Chondrocyte (in vitro differentiated cells): ENCODE measurements at places on chromosomes 1 and 21. TPM values are rescaled to one million over a fixed set of nuclear protein-coding genes. Genes with fewer than 3 reads are reported as not detected.
A peak's percentile ranks its signal among the peaks of the same experiment; 100 is the strongest.

DNA sequence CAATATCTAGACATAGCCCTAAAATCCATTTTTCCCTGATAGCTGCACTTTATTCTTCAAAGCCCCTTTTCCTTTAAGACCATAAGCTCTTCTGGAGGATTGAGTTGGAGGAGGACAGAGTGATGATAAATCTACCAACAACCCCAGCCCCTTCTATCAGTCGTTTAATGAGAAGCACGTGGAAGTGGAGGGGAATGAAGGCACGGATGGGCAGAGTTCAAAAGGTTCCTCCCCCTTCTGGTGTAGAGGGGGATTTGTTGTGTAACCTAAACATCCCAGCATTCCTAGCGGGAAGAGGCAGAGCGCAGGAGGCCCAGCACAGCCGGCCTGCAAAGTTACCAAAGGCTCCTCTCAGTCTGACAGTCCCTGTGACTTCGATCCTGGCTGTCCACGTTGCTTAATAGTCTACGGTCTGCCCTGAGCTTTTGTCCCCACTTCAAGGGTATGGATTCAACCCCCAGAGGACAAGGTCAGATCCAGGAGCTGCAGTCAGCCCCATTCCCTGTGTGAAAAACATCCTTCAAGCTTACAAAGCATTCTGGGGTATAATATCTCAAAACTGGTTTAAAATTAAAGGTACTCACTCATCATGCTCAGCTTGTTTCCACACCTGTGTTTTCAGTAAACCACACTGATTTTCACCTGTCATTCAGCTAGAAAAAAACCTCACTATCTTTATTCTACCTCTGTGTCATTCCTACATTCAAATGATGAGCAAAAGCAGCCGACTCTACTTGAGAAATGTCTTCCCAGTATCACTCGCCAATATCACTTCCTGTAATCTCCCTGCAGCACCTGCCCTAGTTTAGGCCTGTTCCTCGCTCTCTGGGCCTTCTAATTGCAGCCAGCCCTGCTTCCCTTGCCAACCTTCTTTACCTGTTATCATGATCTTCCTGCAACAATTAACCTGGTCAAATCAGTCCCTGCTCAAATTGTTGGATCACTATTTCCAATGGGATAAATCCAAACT lies 117.9 kb downstream of the PLPP3 start:
- no peak for DNase-seq

DNA sequence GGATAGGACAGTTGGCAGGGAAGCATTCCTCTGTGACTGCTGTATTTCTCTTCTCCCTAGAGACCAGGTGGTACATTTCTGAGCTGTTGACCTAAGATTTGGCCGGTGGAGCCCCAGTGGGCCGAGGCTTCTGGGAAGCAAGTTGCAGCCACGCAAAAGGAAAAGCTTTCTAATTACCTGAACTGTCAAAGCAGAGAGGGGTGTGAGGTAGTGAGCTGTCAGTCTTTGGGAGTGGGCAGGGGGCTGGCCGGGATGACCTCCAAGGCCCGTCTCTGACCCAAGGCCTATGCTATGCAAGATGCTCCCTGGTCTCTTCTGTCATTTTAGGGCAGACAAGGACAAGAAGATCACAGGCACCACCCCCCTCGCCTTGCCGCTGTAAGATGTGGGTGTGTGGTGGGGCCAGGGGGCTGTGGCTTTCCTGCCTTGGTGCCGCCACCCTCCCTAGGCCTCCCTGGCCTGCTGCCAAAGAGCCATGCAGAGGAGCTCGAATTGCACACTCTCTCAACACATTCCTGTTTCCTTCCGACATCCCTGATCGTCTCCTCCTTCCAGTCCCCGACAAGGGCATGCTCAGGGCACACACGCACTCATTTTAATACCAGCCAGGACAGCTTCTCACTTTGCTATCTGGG lies 7.7 kb downstream of the PADI1 start:
- peak; percentile 96 for DNase-seq

- DNase-seq: no peak
Measured at GRCh38 chr1:159184201-159184600, 12.8 kb downstream of the CADM3 start.

DNA sequence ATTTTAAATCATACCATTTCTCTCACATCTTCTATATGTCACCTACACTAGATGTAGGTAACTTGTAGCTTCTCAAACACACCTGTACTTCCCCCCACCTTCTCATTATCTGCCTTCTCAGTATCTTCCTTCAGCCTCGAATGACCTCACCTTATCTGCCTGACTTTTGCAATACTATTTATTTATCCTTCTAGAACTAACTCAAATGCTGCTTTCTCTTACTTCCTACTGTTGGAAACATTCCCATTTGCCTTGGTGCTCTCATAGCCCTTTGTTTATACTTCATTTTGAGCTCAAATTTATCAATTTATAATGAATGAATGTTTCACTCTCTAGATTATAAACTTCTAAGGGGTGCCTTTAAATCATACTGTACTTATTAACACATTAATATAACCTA lies 50.4 kb upstream of the KIAA1614 start:
- no peak for DNase-seq

GRCh38 chr1:41726899-41727748 lies 191.6 kb downstream of the HIVEP3 start:
- DNase-seq: no peak

DNA sequence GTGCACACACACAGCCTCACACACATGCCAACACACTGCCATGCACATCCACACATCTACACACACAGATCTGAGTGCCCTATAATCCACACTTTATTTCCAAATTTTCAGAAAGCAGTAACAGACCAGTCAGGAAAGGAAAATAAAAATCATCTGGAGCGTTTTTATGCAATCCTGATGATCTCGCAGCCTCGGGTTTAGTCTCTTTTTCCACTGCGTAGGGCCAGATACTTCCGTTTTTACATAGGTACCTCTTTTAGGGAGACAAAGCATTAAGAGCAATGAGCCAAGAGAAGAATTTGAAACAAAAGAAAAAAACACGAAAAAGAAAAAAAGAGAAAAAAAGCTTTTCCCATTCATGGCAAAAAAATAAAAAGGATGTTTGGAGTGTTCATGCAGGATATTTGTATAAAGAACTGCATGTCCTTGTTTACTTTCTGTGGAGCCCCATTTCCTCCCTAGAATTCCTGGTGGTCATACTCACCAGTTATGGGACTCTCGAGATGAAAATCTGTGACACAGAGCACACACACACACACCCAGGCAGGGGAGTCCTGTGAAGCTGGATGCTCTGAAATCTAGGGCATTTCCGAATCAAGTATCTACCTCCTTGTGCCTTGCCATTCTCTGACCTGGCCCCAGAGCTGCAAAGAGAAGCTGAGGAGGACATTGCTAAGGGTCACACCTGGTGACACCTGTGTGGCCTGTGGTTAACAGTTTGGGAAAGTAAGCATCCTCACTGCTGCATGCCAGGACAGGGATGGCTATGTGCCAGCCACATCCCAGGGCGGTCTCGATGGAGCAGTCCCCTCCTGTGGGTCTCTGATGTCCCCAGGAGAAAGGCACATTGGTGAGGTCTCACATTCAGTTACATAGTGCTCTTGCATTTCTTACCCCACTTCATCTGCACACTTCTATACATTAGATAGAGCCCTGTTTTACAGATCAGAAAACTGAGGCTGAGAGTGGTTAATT lies 83.6 kb downstream of the RUNX1 start:
- DNase-seq: no peak

DNA sequence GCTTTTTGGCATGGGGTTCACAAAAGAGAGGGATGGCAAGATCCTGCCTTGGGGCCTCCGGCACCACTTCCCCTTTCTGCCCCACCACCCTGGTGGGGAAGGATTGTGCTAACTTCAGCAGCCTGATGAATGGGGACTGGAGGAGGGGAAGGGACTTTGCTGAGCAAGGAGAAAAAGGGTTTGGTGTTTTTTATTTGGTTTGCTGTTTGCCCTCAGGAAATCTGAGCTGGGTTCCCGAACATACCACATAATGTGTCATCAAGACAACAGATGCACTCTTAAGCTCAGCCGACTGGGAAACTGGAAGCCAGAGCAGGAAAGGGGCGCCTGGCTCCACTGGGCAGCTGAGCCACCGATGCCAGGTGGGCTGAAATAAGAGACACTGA lies 19.8 kb downstream of the OLFML2B start:
- no peak for DNase-seq

GRCh38 chr21:38929142-38929541 lies 123.4 kb downstream of the ETS2 start:
- no peak for DNase-seq

DNA sequence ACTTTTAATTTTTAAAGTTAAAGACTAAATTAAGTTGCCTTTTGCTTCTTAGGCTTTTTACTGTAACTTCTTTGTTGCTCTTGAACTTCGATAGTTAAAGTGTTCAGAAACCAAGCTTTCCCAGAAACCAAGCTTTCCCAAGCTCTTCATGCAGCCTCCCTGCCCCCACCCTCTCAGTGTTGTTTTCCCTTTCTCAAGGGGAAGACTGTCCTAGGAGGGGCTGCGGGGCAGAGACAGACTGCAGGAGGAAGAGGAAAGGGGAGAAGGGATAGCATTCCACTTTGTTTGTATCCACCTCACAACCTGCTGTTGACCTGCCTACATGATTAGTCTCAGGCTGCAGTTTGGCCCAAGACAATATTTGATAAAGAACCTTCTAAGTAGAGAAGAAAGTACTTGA lies 39.0 kb upstream of the DIPK1A start:
- no peak for DNase-seq

DNA sequence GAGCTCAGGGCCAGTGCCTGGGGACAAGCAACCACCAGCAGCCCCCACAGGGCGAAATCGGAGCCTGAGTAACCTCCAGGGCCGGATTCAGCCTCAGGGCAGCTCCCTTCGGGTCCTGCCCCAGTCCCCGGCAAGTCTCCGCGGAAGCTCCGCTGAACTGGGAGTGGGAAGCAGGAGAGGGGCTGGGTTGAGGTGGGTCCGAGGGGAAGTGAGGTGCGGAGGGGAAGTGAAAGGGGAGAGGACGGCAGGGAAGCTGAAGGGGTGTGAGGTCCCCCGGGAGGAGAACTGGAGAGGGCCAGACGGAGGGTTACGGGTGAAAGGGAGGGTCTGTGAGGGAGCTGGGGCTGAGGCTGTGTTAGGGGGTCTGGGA lies 560 bp downstream of the PADI2 start:
- DNase-seq: no peak

- DNase-seq: no peak
Measured at GRCh38 chr1:89734442-89734841, 86.4 kb upstream of the LRRC8D start.

GRCh38 chr1:242788771-242789170 lies 264.3 kb upstream of the PLD5 start:
- DNase-seq: no peak

DNA sequence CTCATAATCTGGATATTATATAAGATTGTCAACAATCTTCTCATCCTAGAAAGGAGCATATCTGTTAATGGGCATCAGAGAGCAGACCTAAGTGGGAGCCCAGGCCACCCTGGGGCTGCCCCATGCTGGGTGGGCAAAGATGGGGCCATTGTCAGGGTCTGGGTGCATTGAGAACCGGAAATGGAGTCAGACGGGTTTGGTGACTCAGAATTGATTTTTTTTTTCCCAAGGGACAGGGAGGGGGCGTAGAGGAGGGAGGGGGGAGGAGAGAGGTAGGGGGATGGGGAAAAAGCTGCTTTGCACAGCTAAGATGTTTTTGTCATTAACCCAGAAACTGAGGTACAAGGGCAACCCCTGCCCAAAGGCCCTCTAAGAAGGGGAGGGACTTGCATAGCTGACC lies 1.3 kb downstream of the ATXN7L2 start:
- DNase-seq: no peak

DNA sequence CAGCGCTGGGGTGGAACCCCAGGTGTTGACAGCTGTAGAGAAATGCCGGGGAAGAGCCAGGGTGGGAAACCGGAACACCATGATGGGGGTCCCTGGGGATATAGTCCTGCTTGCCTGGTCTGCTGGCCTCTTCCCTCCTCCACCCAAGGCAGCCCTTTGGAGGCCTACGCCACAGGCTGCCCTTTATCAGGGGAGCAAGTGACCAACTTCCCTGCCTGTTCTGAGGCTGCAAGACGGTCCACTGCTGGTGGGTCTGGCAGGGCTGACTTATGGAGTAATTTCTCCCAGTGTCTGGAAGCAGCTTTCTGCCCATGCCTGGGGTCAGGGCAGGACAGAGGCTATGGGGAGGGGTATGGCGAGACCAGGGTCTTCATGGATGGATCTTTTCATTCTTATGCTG lies 50.8 kb upstream of the EDN2 start:
- DNase-seq: peak; percentile 52

DNA sequence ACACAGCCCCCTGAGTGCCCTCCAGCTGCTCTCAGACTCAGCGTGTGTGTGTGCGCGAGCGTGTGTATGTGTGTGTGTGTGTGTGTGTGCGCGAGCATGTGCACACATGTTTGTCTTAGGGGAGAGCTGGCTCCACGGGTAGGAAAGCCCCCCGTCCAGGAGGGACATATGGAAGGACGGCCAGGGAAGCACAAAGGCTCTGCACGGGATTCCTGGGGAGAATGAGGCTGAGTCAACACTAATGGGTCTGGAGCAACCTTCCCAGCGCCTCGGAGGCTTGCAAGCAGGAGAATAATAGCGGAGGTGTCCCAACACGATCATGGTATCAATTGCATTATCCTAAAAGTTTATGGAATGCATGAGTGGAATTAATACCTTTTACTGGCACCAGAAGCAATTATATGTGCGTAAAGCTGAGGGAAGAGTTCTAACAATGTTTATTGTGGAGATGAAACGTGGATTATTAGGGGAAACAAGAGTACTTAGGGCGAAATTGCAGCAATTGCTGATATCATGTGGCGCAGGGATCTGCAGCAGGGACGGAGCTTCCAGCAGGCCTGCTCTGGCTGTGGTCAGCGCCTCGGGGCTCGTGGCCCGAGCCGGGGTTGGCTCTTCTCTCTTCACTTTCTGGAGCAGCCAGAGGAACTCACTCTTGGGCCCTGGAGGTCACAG lies 40.3 kb upstream of the CCDC27 start:
- no peak for DNase-seq

GRCh38 chr1:206947255-206947654 lies 989 bp upstream of the PIGR start:
- no peak for DNase-seq

DNA sequence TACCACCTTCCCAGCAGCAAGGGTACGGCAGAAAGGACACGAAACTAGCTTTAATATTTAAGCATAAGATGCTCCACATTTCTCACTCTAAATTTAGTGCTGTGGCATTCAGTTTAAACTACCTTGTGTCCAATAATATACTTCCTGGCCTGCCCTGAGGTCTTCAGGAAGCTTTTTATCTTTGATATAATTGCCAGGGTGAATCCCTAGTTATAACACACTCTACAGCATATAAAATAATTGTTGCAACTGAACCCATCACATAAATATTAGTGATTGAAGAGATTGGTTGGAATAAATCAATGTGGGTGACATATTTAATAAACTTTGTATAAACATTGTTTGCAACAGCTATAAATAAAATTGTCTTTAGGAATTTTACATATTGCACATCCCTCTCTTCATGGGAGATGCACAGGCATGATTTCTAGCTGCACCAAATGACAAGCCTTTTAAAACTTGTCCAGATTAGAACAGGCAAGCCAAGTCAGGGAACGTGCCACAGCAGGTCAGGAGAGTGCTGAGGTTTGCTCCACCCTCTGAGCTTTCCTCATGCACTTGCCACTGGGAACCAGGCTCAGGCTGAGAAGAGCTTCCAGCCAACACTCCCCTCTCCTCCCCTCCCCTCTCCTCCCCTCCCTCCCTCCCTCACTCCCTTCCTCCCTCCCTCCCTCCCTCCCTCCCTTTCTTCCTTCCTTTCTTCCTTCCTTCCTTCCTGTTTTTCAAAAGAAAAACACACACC lies 623.2 kb upstream of the PKN2 start:
- DNase-seq: no peak

The SIPA1L2 gene
- total RNA-seq: 8.9 to 9.5 TPM (median 9.0 TPM) in 3 replicates

The FAM131C gene
- total RNA-seq: 0.24 to 0.72 TPM (median 0.70 TPM) in 3 replicates

The MIXL1 gene
- 0.17 TPM in 1 of 3 replicates, not detected in the others for total RNA-seq

The LRRC3 gene
- 3.3 to 8.0 TPM (median 7.4 TPM) in 3 replicates for total RNA-seq

The TNNT2 gene
- 20.3 to 21.6 TPM (median 21.2 TPM) in 3 replicates for total RNA-seq

The PLD5 gene
- not detected in 3 replicates for total RNA-seq

The OPRD1 gene
- 0.10 to 0.22 TPM (median 0.15 TPM) in 3 replicates for total RNA-seq
